HFF-Myc (cell line): ENCODE measurements at places on chromosomes 2 and 18.

DNA sequence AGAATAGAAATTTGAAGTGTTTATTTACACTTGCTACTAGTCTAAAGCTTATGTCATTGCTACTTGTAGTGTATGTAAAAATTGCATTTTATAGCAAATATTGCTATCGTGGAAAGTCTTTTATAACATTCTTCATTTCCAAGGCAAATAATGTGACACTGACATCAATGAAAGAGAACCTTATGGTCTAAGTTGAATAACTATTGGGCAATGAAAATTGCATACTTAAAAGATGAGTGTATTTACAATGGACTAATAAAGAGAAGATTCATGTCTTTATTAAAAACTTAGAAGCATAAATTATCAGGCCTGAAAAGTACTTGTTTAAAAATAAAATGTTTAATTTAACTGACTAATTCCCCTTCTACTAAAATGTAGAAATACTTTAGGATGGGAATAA, 82.2 kb downstream of the LRP1B start:
- DNase-seq, result no peak

DNA sequence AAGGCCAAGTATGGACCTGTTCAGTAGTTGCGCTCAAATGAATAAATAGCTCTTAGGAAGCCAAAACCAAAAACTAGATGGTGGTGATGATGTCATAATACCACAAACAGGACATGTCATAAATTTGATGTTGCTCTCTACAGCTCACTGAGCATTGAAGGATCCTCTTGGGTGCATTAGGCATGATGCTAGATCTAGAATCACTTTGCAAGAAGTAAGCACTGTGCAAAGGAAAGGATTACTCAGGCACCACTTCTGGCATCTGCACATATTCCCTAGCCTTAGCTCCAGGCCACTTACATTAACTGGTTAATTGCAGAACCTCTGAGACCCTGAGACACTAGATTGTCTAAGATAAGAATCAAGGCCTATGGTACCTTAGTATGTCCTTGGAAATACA, 58.0 kb downstream of the LRRTM1 start:
- no peak for DNase-seq

DNA sequence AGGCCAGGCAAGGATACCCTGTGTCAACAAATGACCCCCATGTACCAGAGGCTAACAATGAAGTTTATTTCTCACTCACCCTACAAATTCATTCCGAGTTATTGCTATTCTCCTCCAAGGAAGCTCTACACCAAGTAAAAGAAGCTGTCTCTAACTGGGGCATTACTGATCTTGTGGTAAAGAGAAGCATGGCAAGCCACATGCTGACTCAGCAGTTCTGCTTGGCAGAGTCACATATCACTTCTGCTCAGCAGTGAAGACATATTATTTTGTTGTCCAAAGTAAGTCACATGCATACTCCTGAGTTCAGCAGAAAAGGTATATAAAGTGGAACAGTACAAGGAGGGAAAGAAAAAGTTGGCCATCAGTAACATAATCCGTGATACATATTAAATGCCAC, 315.8 kb downstream of the GULP1 start:
- DNase-seq, result no peak

DNA sequence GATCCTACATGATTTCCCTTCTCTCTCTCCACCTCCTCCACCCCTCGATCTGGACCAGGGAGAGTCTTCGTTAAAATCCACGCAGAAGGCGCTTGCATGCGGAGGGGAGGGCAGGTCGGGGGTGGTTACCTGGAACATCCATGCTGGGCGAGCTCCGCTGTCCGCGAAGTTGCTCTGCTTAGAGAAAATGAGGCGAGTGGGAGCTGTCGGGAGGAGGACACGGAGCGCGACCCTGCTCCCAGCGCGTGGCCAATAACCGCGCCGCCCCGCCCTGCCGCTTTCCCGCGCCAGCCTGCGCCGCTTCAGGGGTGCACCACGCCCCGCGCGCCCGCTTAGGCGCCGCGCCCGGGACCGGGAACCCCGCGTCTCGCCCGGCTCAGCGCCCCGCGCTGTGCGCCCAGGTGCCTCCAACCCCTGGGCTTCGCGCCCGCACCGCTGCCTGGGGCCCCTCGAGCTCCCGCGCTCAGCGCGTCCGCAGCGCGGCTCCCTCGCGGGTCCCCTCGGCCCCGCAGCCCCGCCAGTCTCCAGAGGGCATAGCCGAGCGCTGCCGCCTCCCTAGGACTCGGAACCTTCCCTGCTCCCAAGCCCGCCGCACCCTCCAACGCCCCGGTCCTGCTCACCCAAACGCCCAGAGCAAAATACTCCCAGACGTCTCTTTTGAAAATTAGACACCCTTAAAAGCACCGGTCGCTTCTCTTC, 636 bp downstream of the CBLN2 start:
- DNase-seq, result no peak

DNA sequence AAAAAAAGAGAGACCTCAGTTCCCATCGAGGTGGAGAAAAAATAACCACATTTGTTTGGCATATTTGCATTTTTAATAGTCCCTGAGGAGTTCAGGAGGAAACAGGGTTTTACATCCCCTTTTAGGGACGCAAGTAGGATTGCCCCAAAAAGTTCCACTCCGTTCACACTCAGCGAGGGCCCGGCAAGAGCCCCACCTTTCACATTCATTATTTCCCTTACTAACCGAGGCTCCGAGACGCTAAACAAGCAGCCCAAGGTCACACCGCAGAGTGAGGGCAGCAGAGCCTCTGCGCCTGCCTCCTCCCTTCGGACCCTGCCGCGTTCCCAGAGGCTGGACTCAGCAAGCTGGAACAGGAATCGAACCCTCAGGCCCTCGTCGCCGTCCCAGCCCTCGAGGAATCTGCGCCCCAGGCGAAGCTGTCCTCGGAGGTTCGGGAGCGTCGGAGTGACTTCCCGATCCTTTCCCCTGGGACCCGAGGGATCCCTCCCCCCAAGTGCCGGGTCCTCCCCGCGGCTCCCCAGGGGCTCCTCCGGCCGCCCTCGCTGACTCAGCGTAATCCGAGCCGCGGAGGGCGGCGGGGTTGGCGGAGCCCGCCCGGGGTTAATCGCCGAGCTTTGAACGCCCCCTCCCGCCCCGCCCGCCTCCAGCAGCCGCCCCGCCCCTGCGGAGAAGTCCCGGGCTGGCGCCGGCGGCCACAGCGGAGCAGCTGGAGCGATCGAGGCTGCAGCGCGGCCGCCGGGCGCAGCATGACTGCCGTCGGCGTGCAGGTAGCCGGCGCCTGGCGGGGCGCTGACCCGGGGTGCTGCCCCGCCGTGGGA, at the start of gene TMEM37:
Gene TMEM37, plus strand, starts transcription at position 700 of the 821 bp plus-strand sequence. Its CDS starts 50 bp downstream, at position 750.
- no peak for DNase-seq

- no peak for DNase-seq
Observed at GRCh38 chr2:144983107-144983506, 463.2 kb upstream of the ZEB2 start.
